H9 (cell line): ENCODE measurements at places on chromosomes 4 and X.

DNA sequence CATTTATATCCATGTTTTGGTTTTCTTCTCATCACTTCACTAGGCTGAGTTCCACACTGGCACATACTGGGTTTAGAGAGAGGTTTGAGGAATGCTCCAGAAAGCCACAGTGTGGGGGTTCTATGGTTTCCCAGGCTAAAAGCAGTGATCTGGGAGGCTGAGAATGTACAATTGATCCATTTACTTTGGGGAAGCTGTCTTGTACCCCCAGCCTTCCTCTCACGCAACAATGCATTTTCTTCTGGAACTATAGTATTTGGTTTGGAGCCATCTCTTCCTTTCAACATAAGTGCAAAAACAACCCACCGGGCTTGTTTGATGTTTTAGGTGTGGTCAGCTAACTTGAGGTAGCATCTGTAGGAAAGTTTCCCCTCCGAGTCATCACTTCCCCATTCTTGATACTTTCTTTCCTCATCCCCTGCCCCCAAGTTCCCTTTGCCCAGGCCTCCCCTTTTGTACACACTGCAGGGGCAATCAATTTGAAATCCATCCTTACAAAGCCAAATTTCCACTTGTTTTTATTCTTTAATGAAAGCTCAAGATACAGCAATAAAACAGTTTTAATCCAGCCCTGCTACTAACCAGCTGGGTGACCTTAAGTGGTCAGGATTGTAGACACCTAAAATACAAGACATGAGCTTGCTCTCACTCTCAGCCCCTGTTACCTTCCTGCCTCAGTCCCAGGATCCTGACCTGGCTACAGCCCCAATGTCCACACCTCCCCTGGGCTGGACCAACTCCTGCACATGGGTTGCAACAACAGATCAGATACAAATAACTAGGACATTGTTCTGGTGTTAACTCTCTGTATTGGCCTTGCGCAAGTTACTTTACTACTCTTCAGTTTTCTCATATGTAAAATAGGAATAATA lies 109.2 kb downstream of the FHDC1 start:
- H3K27ac ChIP-seq, result no peak overlapping the region
- H3K4me1 ChIP-seq, result no peaks in the 10 kb centered on the region
- H3K4me3 ChIP-seq, result no peak overlapping the region
- H3K27me3 ChIP-seq, result no peaks in the 10 kb centered on the region
- H3K36me3 ChIP-seq, result peaks cover 4% of the 10 kb centered on the region; the same call in 1 of the 2 replicates

- no peaks in the 10 kb centered on the region for H3K36me3 ChIP-seq
- H3K4me1 ChIP-seq, result peaks cover 6% of the 10 kb centered on the region; the same call in 1 of the 2 replicates
- H3K27me3 ChIP-seq, result no peaks in the 10 kb centered on the region
- DNase-seq, result no peak
- peak overlapping the region; percentile 39 for H3K27ac ChIP-seq
- H3K4me3 ChIP-seq, result no peak overlapping the region
Observed at GRCh38 chr4:159150396-159150795, 47.5 kb downstream of the RAPGEF2 start.

DNA sequence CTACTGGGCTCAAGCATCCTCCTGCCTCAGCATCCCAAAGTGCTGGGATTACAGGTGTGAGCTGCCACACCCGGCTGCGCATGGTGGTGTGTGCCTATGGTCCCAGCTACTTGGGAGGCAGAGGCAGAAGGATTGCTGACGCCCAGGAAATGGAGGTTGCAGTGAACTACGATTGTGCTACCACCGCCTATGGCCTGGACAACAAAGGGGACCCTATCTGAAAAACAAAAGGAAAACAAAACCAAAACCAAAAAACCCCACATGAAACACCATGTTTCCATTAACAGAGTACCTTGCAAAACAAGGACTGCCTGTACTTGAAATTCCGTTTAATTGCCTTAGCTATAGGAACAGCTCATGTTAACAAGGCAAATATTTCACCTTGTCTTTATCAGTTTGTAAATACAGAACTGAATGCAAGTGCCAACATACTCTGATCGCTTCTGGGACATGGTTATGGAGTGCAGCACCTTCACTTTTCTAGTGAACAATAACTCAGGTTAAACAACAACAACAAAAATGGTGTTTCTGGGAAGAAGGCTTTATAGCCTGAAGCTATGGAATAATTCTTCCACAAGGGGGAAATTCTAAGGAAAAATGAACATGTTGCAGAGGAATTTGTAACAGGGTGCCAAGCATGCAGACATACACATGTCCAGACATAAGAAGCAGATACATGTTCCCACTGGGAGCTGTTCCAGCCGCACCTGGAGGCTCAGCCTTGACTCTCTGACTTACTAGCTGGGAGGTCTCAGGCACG lies 73.2 kb upstream of the STS start:
- no peaks in the 10 kb centered on the region for H3K27me3 ChIP-seq
- no peak overlapping the region for H3K27ac ChIP-seq
- no peak for DNase-seq

DNA sequence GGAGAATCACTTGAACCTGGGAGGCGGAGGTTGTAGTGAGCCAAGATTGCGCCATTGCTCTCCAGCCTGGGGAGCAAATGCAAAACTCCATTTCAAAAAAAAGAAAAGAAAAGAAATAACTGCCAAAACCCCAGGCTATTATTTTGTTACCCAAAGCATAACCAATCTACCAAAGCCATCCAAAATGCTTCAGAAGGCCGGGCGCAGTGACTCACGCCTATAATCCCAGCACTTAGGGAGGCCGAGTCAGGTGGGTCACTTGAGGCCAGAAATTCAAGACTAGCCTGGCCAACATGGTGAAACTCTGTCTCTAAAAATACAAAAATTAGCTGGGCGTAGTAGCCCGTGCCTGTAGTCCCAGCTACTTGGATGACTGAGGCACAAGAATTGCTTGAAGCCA lies 49.8 kb downstream of the SMIM31 start:
- H3K27ac ChIP-seq, result no peak overlapping the region
- H3K27me3 ChIP-seq, result no peaks in the 10 kb centered on the region
- H3K4me1 ChIP-seq, result peaks cover 16% of the 10 kb centered on the region
- DNase-seq, result no peak

- DNase-seq, result no peak
- H3K27ac ChIP-seq, result no peak overlapping the region
- H3K4me1 ChIP-seq, result no peaks in the 10 kb centered on the region
Observed at GRCh38 chrX:30313322-30313721, 4.1 kb upstream of the NR0B1 start.

DNA sequence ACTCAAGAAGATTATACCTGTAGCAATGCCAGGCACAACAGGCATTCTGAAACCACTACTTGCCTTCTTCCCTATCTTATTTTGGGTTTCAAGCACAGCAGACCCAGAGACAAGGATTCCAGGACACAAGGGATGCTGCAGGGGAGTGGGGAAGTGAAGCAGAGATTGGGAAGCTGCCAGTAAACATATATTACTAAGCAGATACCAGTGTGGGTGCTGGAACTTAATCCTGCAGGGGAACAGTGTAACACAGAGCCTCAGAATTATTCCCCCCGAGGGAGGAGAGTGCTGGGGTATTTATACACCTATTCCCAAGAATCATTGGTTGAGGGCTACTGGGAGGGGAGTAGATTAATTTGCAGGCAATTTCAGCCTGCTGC lies 33.3 kb upstream of the MAML3 start:
- no peaks in the 10 kb centered on the region for H3K4me1 ChIP-seq
- H3K27me3 ChIP-seq, result no peaks in the 10 kb centered on the region
- no peak overlapping the region for H3K4me3 ChIP-seq
- H3K27ac ChIP-seq, result no peak overlapping the region

DNA sequence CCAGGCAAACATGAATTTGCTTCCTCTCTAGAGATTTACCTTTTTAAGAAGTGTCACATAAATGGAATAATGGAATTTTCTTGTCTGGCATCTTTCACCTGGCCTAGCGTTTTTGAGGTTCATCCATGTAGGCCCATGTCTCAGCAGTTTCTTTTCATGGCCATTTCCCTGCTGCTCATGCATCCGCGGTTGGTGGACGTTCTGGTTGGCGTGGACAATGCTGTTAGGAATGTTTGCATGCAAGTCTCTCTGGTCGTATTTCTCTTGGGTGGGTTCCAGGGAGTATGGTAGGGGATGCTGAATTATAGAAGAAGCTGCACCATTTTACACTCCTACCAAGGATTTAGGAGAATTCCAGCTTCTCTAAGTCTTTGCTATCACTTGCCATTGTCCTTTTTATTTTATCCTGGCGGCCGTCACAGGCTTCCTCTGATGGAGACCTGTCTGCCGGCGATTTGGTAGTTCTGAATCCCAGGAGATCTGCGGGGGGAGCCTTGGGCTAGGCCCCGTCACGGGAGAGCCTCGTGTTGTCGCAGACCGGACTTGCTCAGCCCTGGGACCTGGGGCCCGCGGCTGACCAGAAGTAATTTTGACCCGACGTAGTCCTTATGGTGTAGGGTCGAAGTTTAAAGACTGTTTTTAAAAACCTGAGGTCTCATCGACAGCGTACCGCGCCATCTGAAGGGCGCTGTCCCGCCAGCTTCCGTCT lies 56.9 kb upstream of the TADA2B start:
- no peak for DNase-seq
- H3K4me3 ChIP-seq, result peak overlapping the region; percentile 85
- H3K27ac ChIP-seq, result peak overlapping the region; percentile 8
- peaks cover 5% of the 10 kb centered on the region; the same call in 1 of the 2 replicates for H3K4me1 ChIP-seq
- no peaks in the 10 kb centered on the region for H3K27me3 ChIP-seq
- no peaks in the 10 kb centered on the region; the same call in none of the 2 replicates for H3K36me3 ChIP-seq

- H3K36me3 ChIP-seq, result no peaks in the 10 kb centered on the region
- no peaks in the 10 kb centered on the region for H3K4me1 ChIP-seq
- H3K27me3 ChIP-seq, result no peaks in the 10 kb centered on the region
- no peak overlapping the region for H3K4me3 ChIP-seq
- H3K27ac ChIP-seq, result no peak overlapping the region
- peak; percentile 71 for DNase-seq
Observed at GRCh38 chr4:21476757-21477156, 471.8 kb downstream of the KCNIP4 start.

DNA sequence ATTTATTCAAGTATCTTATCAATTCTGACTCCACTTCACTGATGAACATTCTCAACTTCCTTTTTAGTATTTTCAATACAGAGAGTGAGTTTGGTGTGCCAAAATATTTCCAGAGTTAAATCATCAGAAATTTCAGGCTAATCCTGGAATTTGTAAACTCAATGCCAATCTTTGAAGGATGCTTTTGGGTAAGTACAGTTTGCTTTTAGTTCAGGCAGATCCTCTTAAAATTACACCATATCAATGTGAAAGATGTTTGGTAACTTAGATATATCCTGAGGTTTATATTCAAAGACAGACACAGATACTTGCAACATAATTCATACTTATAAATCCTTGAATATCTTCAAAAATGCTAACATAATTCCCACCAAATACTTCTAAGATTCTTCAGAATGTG lies 76.0 kb upstream of the FAM47B start:
- H3K27ac ChIP-seq, result no peak overlapping the region
- H3K4me3 ChIP-seq, result no peak overlapping the region
- no peak for DNase-seq
- no peaks in the 10 kb centered on the region; the same call in 1 of the 2 replicates for H3K27me3 ChIP-seq
- peaks cover 27% of the 10 kb centered on the region for H3K36me3 ChIP-seq

DNA sequence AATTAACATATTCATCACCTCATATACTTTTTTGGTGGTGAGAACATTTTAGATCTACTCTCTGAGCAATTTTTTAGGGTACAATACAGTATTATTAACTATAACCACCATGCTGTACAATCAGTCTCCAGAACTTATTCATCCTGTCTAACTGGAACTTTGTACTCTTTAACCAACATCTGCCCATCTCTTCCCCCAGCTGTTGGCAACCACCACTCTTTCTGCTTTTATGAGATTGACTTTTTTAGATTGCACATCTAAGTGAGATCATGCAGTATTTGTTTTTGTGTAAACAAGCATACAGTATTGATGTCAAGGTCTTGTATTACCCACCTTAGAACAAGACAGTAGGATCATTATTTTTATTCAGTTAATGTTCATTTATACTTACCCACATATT lies 516.8 kb downstream of the RPA4 start:
- DNase-seq, result no peak
- no peaks in the 10 kb centered on the region; the same call in 1 of the 2 replicates for H3K4me1 ChIP-seq
- H3K36me3 ChIP-seq, result peaks cover 3% of the 10 kb centered on the region; the same call in 2 of the 3 replicates
- H3K27ac ChIP-seq, result no peak overlapping the region
- no peaks in the 10 kb centered on the region for H3K27me3 ChIP-seq
- no peak overlapping the region for H3K4me3 ChIP-seq

- no peaks in the 10 kb centered on the region for H3K36me3 ChIP-seq
- no peak overlapping the region for H3K27ac ChIP-seq
- H3K4me1 ChIP-seq, result no peaks in the 10 kb centered on the region
- no peak overlapping the region for H3K4me3 ChIP-seq
Observed at GRCh38 chr4:141449927-141450326, 186.5 kb upstream of the IL15 start.

DNA sequence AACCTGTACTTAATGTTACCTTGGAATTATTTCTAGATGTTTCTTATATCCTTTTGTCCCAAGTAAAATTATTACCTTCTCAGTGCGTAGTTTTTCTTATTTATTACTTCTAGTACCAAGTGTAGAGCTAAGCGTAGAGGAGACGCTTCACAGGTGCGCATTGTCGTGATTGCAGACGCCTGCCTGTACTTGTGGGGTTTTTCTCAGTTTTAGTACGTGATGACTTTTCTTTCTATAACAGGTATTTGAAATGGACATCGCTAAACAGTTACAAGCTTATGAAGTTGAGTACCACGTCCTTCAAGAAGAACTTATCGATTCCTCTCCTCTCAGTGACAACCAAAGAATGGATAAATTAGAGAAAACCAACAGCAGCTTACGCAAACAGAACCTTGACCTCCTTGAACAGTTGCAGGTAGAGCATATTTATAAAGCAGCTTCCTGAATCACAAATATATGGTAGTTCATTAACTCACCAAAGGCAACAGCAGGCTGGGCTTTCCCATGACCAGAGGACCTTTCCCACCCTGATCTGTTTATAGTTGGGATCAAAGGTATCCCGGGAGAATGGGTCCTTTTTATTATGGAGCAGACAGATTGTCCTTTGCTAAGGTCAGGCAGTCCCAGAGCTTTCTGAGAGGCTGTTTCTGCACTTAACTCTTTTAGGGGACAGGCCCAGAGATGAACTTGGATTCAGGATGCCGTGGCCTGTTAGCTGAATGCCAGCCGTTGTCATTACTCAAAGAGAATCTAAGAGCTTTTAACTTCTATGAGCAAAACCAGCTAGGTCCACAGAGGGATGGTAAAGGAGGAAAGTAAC lies 172.9 kb downstream of the PTTG2 start:
- DNase-seq, result no peak
- H3K27me3 ChIP-seq, result peaks cover 10% of the 10 kb centered on the region; the same call in 1 of the 2 replicates
- no peak overlapping the region for H3K27ac ChIP-seq

- H3K36me3 ChIP-seq, result no peaks in the 10 kb centered on the region
- no peak overlapping the region for H3K4me3 ChIP-seq
- no peak overlapping the region for H3K27ac ChIP-seq
- H3K27me3 ChIP-seq, result no peaks in the 10 kb centered on the region
- no peaks in the 10 kb centered on the region; the same call in 1 of the 2 replicates for H3K4me1 ChIP-seq
Observed at GRCh38 chrX:1717373-1717772, 102.5 kb downstream of the ASMT start.
